AG04450 (cell line): ENCODE measurements at places on chromosomes 6 and 20. TPM values are rescaled to one million over a fixed set of nuclear protein-coding genes. Genes with fewer than 3 reads are reported as not detected.
A peak's percentile ranks its signal among the peaks of the same experiment; 100 is the strongest.

Gene SLC32A1
- not detected in 2 replicates for polyA plus RNA-seq

GRCh38 chr6:154653853-154654252 lies 79.4 kb upstream of the SCAF8 start:
- no peak for DNase-seq

- DNase-seq, result no peak
Observed at GRCh38 chr20:38543014-38543906, 37.7 kb upstream of the ADIG start.

DNA sequence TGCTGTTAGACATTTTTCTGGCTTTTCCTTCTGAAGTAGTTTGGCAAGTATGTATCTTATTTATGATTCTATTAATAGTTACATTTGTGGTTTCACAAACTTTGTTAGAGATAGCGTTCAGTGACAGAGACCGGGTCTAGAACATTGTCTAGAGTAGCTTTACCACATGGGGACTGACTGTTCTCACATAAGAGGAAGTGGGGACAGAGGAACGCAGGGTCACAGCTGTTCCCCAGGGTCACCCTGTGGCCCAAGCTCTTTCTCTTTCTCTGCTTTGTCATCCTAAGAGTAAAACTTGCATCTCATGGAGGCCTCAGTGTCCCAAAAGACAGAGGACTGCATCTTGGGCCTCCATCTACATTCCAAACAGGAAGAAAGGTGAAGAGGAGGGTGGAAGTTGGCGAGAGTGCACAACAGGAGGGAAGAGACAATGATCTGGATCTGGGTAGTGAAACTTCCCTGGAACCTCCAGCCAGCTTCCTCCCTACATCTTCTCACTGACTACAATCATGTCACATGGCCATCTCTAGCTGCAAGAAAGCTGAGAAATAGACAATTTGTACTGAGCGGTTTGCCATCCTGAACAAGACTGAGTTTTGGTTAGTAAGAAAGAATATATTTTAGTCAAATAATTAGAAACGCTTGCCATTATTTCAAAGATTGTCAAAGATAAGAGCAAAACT lies 645.8 kb upstream of the ARID1B start:
- DNase-seq, result no peak

DNA sequence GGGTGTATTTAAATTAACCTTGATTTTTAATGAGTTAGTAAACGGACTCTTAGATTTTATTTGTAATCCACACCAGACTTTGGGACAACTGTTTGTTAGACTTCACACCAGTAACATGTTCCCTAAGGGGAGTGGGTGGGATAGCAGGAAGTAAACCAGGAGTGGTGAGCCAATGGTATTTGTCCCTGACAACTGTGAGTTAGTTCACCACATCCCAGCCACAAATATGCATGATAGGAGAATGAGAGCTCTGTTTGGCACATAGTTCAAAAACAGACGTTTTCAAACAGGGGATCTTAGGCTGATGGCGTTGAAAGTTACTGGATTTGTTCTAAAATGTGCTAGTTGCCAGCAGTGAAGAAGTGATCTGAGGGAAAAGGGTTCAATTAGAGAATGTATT lies 18.7 kb upstream of the COL10A1 start:
- DNase-seq, result peak; percentile 42

DNA sequence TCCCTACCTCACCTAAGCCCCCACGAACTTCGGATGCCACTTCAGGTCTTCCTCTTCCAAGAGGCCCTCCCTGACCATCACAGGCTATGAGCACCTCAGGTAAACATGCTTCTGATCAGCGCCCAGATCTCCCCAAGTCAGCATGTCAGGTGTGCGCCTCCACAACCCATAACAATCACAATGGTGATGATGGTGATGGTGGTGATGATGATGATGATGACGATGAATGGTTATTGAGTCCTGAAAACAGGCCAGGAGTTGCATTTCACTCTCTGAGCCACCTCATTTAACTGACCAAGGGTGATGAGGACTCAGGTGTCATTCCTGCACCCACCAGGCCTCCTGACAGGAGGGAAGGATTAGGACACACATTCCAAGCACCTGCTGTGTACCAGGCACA lies 426.6 kb upstream of the SULF2 start:
- no peak for DNase-seq

- peak; percentile 100 for DNase-seq
Observed at GRCh38 chr20:56439771-56440291, 27.8 kb downstream of the CASS4 start.

GRCh38 chr20:49456646-49457045 lies 25.8 kb downstream of the KCNB1 start:
- no peak for DNase-seq

DNA sequence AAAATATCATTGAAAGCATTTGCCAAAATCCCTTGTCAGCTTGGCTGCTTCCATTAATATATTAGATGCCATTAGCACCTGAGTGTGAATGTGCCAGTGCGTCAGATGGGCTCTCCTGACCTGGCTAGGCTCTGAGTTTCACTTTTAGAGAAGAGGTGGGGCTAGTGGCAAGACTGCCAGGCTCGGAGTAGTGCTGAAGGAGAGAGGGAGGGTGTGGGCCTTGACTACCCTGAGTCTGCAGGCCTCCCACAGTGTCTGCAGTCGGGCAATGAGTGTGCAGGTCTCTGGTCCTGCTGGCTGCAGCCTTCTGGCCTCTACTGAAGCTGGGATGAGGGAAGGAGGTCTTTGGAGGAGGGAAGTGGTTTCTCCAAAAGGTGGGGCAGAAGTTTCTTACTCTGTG lies 34.6 kb upstream of the PNPLA1 start:
- DNase-seq, result no peak

DNA sequence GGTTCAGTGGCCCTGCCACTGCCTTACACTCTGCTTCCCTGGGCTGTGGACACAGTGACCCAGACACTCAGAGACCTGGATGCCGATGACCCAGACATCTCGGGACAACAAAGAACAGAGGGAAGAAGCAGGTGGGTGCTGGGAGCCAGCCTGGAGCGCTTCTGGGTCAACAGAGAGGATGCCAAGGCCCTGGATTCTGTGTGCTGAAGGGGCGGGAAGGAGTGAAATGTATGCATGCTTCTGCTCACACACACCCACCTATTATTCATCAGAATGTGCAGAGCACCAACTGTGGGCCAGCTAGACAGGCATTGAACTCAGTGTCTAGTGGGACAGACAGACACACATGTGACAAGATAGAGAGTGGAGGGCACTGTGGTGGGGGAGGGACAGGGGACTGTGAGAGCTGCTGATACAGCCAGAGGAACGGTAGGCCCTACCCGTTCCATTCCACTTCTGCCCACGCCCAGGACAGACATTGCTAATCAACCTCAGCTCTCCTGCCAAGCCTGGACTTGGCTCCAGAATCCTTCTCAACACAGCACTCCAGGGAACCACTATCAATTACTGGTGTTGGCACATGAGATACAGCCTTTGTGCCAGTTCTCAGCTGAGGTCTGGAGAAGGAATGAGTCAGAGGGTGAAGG lies 20.2 kb downstream of the KCNK15 start:
- DNase-seq, result no peak

GRCh38 chr6:129340983-129341382 lies 369.0 kb downstream of the ARHGAP18 start:
- peak; percentile 73 for DNase-seq
